Erythroblast (primary cell): ENCODE measurements at places on chromosomes 1 and 21.

DNA sequence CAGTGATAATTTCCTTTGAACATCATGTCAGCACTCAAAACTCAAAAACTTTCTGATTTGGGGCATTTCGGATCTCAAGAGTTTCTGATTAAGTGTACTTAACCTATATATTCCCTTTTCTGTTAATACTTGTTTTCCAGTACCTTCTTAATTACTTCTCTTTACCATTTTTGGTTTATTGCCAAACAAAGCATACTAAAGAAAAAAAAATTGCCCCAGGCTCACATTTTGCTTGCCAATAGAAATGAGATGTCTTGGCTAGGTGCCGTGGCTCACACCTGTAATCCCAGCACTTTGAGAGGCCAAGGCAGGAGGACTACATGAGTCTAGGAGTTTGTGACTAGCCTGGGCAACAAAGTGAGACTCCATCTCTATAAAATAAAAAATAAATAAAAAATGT is 4.8 kb downstream of the PSMD4 start:
- DNase-seq: no peak

- DNase-seq: no peak
These were observed 9.3 kb downstream of the CBR1 start for GRCh38 chr21:36079010-36079649.

DNA sequence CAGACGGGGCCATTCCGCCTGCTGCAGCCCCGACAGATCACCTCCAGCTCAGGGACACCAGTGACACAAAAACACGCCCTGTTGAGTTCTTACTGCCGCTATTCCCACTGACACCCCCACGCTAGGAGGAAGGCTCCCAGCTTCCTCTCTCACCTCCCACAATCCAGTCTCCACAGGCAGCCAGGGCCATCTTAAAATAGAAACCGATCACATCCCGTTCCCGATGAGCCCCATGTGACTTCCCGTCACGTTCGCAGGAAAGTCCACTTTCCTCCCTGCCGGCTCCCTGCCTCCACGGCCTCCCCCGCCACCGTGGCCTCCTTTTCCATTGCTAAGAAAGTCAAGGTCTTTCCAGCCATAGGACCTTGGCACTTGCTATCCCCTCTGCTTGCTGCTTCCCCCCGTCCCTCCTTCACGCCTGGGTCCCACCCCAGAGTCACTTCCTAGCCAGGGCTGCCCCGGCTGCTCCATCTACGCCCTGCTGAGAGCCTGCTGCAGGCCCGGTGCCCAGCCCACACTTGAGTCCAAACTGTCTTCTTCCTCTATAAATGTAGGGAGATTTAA is 24.0 kb upstream of the DDOST start:
- no peak for DNase-seq

DNA sequence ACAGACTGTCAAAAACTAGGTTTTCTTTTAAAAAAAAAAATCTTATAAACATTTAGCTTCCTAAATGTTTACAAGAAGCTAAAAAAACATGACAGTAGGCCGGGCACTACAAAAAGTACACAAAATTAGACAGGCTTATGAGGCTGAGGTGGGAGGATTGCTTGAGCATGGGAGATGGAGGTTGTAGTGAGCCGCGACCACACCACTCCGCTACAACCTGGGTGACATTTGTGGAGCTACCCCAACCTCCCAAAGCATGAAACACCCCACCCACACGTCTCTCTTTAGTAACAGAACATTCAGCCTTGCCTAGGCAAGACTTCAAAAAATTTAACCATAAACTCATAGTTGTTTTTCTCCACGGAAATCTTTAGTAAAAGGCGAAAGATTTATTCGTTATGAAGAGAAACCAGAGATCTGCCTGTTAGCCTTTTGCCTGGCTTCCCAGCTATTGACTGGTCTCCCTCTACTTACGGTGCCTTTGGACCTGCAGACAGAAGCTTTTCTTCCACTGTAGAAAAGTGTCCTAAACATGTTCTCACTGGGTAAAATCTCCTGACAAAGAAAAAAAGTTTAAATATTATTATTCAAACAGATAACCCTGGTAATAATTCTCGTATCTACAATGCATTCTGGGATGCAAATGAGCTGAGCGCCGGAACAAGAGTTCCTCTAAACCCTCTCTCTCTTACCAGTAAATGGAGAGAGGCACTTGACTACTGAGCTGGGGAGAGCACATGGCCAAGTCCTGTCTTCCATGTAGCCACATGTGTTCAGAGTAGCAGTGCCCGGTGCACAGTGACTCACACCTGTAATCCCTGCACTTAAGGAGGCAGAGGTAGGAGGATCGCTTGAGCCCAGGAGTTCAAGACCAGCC is 9.2 kb downstream of the RNU5D-1 start:
- peak; percentile 71 for DNase-seq

GRCh38 chr1:151641229-151641628 is 29.4 kb downstream of the SNX27 start:
- DNase-seq: no peak

GRCh38 chr1:63643926-63644325 is 50.7 kb downstream of the PGM1 start:
- no peak for DNase-seq

- DNase-seq: no peak
These were observed 106.9 kb downstream of the DDX20 start for GRCh38 chr1:111862599-111862998.

GRCh38 chr1:46607345-46608130 is 3.5 kb upstream of the MKNK1 start:
- DNase-seq: no peak

- DNase-seq: peak; percentile 86
These were observed at the start of gene GPR157 for GRCh38 chr1:9128520-9129265. GPR157 (minus strand) TSS chr1:9129102; CDS start chr1:9129027, 75 bp downstream.

DNA sequence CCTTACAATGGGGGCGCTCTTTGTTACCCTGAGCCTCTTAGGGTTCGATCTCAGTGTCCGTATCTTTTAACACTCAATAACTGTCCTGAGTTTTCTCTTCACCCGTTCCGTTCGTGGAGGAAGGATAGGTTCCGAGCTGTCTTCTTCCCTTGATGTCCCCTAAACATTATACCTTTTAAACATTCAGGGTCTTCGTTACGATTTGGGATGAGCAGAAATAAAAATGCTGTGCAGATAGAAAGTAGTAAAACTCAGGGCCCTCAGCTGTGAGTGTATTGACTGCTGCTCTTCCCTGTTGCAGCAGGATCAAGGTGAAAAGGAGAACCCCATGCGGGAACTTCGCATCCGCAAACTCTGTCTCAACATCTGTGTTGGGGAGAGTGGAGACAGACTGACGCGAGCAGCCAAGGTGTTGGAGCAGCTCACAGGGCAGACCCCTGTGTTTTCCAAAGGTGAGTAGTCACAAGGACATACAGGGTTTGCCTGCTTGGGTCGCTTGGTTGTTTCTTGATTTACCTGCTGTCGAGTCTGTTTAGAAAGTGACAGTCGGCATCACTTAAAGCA is 784 bp downstream of the RPL11 start:
- peak; percentile 51 for DNase-seq

DNA sequence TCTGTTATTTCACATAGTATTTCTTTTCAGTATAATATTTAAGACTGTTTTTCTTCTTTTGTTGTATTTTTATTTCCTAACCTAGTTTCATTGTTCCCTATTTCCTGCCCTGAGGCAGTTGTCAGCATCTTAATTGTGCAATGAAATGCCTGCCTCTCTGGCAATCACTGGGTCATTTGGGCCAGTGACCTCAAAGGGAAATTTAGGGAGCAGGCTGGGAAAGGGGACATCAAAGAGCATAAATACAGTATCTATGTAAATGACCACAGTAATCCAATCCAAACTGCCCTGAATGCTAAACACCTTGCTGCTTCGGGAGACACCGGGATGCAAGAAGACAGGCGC is 147.8 kb downstream of the TLR5 start:
- DNase-seq: no peak

GRCh38 chr1:32321712-32322291 is 14.2 kb downstream of the MARCKSL1 start:
- DNase-seq: no peak

DNA sequence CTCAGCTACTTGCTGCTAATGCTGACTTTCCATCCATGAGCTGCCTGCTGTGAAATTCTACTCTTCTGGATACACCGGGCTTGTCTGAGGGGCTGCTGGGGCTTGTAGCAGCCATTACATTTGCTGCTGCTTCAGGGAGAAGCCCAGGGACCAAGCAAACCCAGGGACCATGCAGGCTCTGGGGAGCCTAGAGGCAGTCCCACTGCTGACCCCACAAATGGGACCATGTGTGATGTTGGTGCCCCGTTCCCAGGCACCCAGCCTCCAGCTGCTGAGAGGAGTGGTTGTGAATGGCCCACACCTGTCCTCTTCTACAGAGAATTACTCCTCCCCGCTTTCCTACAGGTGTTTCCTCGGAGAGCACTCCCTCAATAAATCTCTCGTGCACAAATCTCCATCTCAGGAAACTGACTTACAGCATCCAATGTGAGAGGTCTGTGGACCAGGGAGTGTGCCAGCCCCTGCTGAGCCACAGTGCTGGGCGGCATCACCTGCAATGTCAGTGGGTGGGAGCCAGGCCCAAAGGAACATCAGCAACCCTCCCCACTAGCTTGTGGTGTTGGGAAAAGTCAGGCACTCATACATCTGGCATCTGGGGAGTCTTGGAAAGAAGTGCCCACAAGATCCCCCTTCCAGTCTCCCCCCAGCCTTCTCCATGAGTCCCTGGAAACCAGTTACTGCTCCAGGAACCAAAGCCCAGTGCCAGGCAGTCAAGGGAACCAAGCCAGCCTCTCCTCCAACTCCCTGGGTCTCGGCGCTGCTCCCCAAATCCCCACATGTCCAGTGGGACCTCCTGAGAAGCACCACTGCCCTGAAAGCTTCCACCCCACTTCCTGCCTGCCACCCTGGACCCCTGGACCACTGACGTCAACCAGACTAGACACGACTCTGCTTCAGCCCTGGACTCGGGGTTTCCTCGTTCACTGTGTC is 65.1 kb downstream of the TCP10L start:
- DNase-seq: no peak

- no peak for DNase-seq
These were observed 158.8 kb upstream of the SGIP1 start for GRCh38 chr1:66375125-66375524.

DNA sequence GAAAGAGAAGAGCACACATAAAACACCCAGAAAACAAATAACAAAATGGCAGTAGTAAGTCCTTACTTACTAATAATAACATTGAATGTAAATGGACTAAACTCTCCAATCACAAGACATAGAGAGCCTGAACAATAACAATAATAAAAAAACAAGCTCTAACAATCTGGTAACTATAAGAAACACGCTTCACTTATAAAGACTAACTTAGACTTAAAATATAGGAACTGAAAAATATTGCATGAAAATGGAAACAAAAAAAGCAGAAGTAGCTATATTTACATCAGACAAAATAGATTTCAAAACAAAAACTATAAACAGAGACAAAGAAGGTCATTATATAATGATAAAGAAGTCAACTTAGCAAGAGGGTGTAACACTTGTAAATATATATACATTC is 83.1 kb upstream of the LYPLAL1 start:
- no peak for DNase-seq

DNA sequence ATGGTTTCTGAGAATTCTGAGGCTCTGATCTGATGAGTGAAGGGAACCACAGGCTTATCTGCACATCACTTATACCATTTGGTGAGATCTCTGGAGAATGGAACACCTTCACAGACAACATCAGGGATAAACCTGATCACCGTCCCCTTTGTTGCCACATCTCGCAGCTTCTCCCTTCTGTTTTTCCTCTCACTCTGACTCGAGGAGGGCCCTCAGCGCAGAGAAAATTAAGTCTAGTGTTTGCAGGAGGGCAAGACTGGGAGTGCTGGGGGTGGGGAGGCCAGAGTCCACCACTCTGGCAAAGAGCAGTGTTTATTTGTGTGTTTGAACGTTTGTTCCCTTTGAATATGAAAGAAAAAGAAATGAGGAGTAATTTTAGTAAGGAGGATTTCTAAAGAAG is 29.0 kb upstream of the BATF3 start:
- no peak for DNase-seq

- no peak for DNase-seq
These were observed 246.2 kb downstream of the MRPL39 start for GRCh38 chr21:25361097-25361496.

GRCh38 chr1:181062836-181063428 is 25.6 kb upstream of the IER5 start:
- DNase-seq: no peak

DNA sequence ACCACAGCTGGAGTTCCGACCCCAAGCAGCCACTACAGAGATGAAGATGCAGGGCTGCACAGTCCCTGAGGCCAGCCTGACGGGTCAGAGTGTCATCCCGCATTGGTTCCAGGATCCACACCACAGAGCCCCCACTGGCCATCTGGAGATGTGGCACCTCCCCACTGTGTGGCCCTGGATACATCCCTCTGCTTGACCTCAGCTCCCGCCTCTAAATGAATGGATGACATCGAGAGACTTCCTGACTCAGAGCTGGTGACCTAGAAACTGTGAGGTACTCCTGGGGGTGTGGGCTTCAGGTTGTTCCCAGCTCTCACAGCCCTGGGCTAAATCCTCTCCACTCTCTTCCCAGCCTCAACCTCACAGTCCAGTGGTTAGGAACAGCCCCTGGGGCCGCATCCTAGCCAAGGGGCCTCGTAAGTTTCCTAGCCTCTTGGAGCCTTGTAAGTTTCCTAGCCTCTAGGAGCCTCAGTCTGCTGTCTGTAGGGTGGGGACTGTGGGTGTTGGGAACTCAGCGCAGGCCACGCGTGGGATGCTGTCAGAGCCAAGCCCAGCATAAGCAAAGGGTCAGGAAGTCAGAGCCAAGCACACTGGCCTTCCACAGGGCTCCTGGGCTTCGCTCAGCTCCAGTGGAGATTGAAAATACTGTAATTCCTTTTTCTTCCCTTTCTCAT is 87.5 kb upstream of the RUNX3 start:
- DNase-seq: no peak

DNA sequence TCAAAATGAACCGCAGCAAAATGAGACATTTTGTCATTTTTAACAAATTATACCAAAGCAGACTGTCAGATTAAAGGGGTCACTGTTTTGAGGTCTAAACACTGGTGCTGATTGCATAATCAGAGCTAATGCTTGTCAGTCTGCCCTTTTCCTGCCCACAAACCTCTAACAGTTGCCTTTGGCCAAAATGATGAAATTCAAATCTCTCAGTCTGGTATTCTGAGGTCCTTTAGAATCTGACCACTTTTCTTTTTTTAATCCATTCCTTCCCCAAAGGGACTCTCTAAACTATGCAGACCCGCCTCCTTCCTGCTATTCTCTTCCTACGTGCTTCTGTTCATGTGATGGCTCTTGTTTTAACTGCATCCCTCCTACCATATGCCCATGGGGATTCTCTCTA is 145.2 kb upstream of the SPATA6 start:
- no peak for DNase-seq
